ENCODE measurements at places on chromosomes 3 and 15.

GRCh38 chr15:96585484-96586386 lies 255.2 kb downstream of the NR2F2 start:
- DNase-seq = no peak

GRCh38 chr15:61655881-61656280 lies 404.4 kb downstream of the VPS13C start:
- no peak for DNase-seq

GRCh38 chr3:183880121-183880520 lies 4.6 kb downstream of the PARL start:
- no peak for DNase-seq

DNA sequence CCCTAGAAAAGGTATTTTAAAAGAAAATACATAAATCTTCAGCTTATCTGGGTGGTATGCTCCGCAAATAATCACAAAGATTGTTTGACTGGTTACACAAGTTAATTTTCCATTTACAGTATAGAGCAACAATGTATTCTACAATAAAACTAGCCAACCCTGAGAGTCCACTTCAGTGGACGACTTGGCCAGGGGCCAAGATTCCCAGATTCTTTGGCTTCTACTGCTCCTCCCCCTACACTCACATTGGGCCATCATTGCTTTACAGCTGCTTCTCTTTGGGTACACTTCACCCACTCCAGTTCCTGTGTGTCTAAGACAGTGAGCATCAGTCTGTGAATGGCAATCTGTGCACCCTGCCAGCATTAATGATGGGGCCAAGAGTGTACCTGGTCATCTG lies 17.2 kb upstream of the PRICKLE2 start:
- DNase-seq = peak; percentile 12

DNA sequence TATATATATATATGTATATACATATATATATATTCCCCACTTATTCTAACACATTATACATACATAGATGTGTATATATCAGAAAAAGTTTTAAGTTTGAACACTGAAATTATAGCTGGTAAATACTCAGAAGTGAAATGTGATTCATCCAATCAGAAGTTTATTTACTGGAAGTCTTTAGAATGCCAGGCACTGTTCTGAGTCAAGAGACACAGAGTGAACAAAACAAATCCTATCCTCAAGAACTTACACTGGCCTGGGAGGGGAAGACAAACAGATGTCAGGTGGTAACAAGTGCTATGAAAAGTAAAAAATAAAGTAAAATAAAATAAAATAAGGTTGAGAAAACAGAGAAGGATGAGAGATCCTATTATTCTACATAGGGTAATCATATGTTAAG lies 13.4 kb downstream of the DHX36 start:
- DNase-seq = no peak

DNA sequence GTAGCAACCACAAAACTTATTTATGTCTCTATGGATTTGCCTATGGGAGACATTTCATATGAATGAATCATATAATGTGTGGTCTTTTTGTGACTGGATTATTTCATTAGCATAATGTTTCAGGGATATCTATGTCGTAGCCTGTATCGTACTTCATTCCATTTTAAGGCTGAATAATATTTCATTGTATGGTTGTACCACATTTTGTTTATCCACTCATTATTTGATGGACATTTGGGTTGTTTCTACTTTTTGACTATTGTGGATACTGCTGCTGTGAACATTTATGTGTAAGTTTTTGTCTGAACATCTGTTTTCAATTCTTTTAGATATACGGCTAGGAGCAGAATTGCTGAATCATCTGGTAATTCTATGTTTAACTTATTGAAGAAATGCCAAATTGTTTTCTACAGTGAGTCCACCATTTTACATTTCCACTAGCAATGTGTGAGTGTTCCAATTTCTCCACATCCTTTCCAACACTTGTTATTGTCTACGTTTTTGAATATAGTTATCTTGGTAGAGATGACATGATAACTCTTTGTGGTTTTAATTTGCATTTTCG lies 134.4 kb upstream of the DAZL start:
- no peak for DNase-seq

DNA sequence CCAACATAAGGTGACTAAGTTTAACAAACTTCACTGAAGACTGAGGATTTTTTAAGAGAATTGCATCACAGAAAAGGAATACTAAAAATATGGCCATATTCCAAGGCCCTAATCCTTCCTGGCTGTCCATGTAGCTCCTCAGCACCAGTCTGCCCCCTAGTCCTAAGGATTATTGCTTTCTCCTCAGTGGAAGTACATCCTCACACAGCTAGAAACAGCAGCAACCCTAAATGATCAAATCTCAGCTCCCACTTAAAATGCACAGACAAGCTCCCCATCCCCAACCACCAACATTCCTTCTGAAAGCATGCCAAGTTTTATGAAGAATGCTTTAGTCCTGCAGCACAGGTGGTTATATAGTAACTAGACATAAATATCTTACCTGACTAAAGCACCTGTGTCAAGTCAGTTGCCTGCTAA lies 14.7 kb downstream of the ST3GAL6 start:
- DNase-seq = no peak

DNA sequence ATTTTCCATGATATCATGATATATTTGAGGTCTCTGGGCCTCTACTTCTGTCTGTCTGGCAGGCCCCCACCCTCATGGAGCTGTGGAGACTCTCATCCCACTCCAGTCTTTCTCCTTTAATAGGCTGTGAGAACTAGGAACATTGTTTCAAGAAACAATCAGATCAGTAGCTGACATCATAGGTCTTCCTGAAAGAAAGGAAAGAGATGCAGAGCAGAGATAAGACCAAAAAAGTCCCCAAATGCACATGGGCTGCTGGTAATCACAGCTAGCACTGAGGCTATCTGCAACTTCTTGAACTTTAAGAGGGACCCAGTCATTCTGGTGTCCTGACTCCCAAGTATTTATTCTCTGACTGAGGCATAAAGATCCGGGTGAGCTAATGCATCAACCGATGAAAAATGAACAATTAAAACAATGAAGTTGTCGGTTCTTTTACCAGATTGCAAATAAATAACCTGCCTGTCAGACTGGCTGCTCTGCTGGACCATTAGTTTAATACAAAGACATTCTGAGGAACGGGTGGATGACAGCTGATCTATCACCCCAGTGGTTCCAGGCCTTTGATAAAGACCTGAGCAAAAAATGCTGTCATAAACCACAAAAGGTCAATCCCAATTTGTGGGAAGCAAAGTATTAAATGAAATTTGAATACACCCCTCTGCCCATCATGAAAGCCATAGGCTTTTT lies 780.8 kb upstream of the GOLIM4 start:
- no peak for DNase-seq

- no peak for DNase-seq
Measured at GRCh38 chr3:185656321-185656840, 70.3 kb downstream of the SENP2 start.

GRCh38 chr3:119340014-119340413 lies 45.8 kb downstream of the ARHGAP31 start:
- DNase-seq = no peak

- DNase-seq = no peak
Measured at GRCh38 chr3:57036952-57037351, 23.5 kb upstream of the SPATA12 start.

DNA sequence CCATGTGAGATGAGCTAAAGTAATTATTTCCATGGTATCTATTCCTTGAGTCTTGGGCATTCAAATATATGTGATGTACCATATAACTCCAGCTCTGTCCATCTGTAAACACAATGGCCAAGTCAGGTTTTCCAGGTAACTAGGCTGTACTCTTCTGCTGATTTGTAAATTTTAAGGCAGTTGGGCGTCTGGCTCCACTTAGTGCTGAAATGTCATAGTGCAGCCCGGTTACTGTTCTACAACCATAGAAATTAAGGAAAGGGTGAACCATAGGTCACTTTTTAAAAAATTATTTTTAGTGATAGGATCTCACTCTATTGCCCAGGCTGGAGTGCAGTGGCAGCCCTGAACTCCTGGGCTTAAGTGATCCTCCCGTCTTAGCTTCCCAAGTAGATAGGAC lies 44.7 kb upstream of the GOLM2 start:
- DNase-seq = no peak

- DNase-seq = no peak
Measured at GRCh38 chr3:47901280-47901833, 98.4 kb downstream of the DHX30 start.

DNA sequence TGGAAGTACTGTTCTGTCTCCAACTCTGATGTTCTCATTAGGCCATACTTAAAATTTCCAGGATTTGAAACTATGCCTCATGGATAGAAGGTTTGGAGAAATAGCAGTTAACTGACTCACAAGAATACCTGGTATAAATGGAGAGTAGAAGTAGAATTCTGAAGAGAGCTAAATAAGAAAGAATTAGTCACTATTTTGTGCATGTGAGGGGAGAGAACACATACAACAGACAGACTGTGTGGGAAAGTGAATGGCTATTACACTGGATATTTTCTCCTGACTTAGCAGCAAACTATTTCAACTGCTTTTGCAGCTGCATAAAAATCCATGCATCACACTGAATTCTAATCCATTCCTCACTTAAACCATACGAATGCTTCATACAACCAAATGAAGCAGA lies 71.3 kb downstream of the C3orf70 start:
- DNase-seq = no peak

GRCh38 chr15:41231422-41232226 lies 556 bp downstream of the CHP1 start:
- no peak for DNase-seq

DNA sequence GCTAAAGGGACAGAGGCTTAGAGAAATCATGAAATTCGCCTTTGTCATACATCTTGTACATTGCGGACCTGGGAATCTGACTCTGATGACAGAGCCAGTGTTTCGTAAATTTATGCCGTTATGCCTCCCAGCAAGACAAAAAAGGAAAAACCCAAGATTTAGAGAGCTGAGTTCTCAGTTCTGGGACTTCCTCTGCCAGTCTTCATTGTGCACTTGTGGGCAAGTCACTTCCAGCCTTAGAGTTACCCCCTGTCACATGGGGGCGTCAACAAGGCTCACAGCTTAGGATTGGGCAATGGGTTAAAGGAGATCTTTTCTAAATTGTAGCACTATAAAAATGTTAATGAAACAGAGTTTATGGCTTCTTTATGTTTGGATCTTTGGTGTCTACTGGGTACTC lies 41.9 kb upstream of the MITF start:
- no peak for DNase-seq

- no peak for DNase-seq
Measured at GRCh38 chr15:57646087-57646486, 54.4 kb downstream of the MYZAP start.

- DNase-seq = no peak
Measured at GRCh38 chr3:128427872-128428822, 38.5 kb downstream of the DNAJB8 start.

DNA sequence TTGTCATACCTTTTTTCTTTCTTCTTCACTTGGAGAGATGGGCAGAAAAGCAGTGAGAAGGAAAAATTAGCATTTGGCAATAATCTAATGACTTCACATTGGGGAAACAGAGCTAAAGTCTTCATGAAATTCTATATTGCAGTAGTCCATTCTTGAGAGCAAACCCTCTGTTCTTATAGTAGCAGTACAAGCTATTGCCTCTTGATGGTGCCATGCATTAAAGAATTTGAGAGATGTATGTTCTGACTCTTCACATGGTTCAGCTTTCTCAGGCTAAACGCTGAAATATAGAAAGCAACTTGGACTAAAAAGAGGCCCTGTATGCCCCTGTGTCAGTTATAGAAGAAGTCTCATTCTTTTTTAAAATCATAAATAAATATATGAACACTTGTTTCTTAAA lies 36.0 kb downstream of the PHLDB2 start:
- DNase-seq = peak; percentile 32

DNA sequence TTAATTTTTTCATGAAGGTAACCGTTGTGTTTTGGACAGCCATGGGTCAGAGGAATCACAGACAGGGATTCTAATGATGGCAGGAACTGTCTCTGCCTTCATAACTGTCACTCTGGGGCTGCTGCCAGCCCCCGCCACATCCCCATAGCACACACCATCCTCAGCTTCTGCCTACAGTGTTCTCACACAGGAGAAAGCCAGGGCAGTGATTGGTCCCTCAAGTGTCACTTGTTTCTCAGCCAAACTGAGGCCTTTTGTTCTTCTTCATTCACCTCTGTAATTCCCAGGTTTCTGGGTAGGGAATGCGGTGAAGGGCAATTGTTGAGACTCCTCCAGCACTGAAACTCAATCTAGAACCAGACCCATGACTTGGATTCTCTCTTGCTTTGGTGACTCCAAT lies 65.4 kb upstream of the C3orf80 start:
- DNase-seq = no peak

DNA sequence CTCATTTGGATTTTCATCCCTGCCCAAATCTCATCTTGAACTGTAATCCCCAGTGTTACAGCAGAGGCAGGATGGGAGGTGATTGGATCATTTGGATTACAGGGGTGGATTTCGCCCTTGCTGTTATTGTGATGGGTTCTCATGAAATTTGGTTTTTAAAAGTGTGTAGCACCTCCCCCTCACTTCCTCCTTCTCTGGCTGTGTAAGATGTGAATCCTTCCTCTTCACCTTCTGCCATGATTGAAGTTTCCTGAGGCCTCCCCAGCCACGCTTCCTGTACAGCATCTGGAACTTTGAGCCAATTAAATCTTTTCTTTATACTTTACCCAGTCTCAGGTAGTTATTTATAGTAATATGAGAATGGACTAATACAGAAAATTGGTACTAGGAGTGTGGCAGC lies 316.8 kb downstream of the PLCL2 start:
- DNase-seq = no peak

DNA sequence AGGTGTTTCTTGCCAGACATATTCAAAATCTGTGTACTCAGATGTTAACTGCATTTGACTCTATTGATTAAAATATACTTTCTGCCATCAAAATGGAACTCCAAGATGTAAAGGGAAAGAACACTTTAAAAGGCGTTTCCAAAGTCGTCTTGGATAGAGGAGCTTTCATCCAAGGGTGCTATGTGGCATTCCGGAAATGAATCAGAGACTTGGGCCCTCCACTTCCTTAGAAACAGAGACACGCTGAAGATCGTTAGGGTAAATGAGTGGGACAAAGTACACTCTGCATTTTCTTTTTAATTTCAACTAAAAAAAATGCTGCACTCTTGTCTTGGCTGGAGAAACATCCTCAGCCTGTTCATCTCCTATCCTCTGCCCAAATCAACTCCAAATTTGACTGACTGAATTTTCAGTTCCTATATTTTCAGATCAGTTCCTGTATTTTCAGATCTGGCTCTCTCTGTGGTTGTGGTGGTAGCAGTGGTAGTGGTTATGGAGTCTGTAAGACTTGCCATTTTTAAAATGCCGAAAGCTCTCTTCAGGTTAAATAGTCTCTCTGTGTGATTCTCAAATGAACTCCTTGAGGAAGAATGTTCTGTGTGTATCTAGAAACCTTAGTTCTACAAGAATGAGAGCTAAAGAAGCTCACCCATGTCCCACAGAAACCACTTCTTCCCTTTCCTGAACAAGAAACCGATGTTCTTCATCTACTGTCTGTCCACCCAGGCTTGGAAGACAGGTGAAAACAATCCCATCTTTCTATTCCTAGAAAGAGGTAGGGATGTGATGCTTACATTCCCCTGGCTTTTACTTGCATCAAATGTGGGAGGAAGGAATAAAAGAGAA lies 156.8 kb upstream of the ICE2 start:
- no peak for DNase-seq

- DNase-seq = no peak
Measured at GRCh38 chr3:124413989-124414598, 316.2 kb upstream of the UMPS start.

GRCh38 chr15:60083318-60083717 lies 79.2 kb downstream of the FOXB1 start:
- no peak for DNase-seq

Data from SHP77 (cell line).